ENCODE measurements at places on chromosomes 7 and 10.

DNA sequence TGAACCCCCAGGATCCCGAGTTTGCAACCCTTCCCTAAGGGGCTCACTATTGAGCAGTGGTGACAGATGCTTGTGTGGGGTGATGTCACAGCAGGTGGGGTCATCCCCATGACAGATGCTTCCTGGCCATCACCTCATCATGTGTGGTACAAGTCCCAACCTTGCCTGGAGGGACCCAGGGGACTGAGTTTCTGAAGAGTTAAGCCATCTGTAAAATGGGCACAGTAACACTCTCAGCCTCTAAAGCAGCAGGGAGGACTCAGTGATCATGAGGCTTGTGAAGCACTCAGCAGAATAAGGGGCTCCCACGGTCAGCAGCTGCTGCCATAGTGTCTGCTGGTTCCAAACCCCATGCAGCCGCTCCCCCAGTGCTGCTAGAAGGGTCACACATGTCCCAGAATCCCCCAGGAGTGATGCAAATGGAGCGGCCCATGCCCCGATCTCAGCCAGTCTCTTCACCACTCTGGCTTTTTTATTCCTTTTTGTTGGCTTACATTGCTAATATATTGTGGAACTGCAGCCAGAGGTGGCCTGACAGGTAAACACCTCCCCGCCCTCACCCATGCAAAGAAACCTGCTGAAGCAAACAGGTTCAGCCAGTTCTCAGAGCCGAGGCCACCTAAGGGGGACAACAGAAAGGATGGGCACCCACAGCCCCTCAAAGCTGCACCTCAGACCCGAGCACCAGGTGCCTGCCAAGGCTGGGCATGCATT lies 102.1 kb upstream of the PDGFA start:
- DNase-seq: peak; percentile 26

- no peak for DNase-seq
Observed at GRCh38 chr7:139838876-139839275, 9.8 kb downstream of the TBXAS1 start.

DNA sequence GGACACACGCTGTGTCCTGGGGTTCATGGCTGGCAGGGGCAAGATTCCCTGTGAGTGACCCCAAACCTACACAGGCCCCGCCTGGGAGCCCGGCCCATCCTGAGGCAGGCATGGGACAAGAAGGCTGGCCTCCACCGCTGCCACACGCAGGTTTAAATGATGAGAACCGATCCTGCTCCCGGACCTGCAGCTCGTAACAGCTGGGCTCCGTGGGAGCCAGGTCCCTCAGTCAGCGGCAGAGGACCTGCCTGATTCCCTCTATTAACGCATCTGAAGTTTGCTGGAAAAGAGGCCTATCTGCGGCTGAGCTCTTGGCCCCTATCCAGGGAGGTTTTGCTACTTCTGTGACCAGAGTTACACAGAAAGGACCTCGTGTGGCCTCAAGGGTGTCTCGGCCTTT lies 112.3 kb downstream of the VIPR2 start:
- no peak for DNase-seq

DNA sequence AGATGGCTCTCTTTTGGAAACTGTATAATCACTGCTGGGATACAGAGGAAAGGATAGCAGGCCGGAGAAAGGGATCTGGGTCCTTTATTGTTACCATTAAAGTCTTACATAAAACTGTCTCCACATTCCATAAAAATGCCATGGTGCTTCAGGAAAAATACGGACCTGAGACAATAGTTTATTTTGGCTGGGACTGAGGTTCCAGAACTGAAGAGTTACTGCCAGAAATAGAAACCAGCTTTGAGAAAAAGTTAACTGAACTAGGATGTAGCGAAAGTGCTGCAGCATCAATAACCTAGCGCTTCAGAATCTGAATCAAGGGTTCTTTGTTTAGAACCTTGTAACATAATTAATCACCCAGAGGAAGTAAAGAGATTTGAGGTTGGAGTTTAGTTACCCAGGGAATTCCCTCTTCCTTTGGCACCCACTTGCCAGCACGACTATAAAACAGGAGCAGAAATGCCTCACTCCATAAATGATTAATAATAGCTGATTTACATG lies 38.0 kb downstream of the MEOX2 start:
- DNase-seq: no peak

DNA sequence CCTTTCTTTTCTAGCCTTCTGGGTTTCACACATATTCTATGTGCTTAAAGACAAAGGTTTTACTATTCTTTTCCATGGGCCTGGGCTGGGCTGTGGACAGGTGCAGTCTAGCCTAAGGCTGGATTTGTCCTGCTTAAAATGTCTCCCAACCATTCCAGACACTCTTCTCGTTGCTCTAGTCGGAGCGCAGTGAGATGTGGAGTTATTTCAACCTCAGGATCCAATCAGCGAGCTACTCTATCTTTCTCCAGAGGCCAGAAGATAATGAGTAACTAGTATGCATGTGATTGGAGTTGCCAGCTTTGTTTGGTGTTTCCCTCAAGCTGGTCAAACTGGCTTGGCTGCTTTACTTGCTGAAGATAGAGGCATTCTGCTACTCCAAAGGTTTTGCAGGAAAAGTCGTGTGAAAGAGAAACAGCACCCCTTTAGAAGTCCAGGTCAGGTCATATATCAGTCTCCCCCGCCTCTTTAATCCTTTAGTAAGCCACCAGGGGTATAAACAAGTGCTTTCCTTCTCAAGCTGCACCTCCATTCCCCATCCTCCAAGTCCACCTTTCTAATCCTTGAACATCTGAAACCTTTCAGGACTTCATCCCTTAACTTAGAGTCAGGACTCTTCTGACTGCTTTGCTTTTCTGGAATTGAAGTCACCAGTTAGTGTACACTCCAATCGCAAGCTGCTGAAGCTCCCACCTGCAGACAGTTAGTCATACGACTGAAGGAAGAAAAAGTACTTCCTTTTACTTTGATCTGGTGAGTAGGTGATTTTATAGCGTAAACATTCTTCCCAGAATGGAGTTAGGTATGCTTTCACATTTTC lies 78.8 kb downstream of the DNMBP start:
- no peak for DNase-seq

DNA sequence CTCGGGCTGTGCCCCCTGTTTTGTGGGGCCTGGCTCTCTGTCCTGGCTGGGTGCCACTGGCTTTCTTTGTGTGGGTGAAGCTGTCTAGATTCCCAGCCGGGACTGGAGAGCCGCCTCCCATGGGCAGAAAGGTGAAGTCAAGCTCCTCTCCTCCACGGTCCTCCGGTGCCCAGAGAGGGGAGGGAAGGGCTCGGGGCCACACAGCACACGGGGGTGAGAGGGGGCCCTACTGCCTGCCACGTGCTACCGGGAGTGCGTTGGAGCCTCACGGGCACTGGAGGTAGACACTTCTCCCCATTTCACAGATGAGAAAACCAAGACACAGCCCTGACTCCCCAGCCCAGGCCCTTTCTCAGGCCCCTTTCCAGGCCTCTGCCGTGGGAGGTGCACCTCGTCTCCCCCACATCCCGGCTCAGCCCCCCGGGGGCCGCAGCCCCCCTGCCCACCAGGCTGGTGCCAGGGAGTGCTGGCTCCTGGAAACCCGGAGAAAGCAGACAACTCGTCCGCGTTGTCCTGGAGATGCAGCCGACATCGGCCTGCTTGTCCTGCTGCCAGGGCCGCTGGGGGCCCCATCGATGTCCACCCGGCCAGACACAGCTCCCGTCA lies 55.8 kb downstream of the UNCX start:
- peak; percentile 71 for DNase-seq

- DNase-seq: no peak
Observed at GRCh38 chr10:30186371-30186875, 127.0 kb upstream of the JCAD start.

GRCh38 chr10:13182424-13182823 lies 21.1 kb downstream of the MCM10 start:
- no peak for DNase-seq

DNA sequence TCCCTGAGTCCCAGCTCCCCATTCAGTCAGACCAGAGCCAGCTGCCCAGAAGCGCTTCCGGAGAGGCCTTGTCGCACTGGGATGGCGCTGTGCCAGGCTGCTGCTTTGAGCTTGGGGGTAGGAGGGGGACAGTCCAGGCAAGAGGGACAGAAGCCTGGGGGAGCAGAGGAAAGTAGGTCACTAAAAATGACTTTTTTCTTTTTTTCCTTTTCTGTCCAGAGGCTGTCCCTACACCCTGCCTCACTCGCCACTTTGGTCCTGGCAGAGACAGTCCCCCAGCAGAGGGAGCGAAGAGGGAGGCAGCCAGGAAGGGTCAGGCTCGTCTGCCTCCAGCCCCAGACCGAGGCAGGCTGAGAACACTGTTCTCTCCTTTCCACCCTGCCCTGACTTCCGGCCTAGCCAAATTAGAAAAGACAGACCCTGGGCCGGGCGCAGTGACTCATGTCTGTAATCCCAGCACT lies 15.8 kb upstream of the TRIM8 start:
- DNase-seq: peak; percentile 92

GRCh38 chr7:11235491-11235890 lies 261.8 kb downstream of the PHF14 start:
- DNase-seq: no peak

- peak; percentile 92 for DNase-seq
Observed at GRCh38 chr7:1579481-1580421, 9.9 kb upstream of the PSMG3 start.

DNA sequence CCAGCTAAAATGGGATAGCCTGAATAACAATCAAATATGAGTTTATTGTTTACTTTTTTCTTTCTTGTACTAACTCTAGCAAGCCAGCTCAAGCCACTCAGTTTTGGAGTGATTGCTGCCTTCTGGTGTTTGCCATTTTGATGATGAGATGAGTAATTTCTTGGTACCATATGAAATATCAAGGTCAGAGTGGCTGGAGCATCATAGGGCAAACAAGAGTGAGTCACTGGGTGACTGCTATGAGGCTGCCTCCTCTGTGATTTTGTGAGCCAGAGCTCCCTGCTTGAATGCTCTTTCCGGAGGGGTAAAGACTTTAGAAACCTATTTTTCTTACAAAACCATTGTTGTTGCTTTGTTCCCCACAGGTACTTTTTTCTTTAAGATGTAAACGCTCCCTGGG lies 295.6 kb downstream of the PRKG1 start:
- DNase-seq: no peak

DNA sequence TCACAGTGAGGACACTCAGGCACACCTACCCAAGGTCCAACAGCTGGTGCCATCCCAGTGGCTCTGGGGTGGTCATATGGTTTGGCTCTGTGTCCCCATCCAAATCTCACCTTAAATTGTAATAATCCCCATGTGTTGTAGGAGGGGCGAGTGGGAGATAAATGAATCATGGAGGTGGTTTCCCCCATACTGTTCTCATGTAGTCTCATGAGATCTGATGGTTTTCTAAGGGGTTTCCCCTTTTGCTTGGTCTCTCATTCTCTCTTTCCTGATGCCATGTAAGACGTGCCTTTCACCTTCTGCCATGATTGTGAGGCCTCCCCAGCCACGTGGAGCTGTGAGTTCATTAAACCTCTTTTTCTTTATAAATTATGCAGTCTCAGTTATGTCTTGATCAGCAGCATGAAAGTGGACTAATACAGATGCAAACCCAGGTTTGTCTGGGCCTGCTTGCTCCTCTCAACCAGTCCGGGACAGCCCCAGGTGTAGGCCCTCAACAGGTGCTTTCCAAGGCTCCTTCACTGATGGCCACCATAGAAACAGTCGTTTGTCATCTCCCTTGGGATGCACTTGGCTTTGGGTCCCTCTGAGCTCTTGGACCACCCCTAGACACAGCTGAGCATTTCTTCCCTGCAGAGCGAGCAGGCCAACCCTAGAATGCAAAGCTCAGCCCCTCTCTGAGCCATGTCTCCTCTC lies 101.3 kb upstream of the CTBP2 start:
- DNase-seq: no peak

DNA sequence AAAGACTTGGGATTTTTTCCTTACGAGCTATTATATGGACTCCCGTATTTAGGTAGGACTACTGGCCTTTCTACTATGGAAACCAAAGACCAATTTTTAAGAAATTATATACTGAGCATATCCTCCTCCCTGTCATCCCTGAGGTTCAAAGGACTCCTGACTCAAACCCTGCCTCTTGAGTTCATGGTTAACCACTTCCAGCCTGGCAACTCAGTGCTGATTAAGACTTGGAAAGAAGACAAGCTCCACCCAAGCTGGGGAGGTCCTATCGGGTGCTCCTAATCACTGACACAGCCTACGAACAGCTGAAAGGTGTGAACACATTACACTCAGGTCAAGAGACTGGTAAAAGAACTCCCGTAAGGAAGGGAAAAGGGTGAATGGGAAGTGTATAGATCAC lies 66.8 kb downstream of the LYZL2 start:
- no peak for DNase-seq

GRCh38 chr7:146892151-146892550 lies 775.5 kb downstream of the CNTNAP2 start:
- no peak for DNase-seq

- no peak for DNase-seq
Observed at GRCh38 chr7:47937711-47938573, 10.3 kb downstream of the PKD1L1 start.

GRCh38 chr7:127949769-127950222 lies 81.4 kb downstream of the LRRC4 start:
- DNase-seq: no peak

DNA sequence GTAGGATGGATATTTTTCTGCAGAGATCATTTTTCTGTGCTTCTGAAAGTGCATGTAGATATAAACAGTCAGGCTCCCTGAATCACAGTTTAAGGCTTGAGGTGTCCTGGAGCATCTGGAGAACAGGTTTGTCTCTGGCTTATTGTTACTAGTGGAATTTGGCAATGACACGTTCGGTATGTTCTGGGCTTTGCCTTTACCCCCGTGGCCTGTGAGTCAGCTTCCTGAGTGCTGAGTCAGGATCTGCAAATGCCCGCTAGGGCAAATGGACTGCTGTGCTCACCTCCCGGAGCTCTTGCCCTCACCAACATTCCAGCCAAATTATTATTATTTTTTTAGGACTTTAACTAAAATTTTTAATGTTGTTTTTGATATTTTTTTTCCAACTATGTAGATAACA lies 192.5 kb upstream of the PRSS1 start:
- peak; percentile 80 for DNase-seq

GRCh38 chr7:36303202-36304098 lies 86.2 kb upstream of the ANLN start:
- DNase-seq: peak; percentile 94

DNA sequence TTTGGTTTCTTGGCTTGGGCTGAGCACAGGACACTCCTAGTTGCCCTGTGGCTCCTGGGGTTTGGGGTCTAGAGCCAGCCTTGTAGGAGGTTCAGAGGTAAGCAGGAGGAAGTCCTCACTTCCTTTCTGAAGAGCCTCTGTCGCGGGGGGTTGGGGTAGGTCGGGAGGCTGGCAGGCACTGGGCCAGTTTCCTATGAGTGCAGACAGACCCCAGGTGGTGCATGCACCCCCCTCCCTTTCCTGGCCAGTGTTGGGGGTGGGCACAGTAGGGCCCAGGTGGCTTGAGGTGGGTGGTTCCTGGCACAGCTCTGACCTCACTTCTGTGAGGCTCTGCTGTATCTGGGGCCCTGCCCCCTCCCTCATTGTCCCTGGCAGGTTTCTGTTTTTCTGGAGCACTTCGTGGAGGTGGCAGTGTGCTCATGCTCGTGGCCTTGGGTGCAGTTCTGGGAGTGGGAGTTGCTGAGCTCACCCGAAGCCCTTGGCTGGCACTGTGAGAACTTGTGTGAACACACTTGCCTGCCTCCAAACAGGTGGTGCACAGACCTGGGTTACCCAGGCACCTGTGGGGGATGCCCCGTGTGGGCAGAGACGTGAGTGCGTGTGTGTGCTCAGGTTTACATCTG lies 1.8 kb downstream of the PALD1 start:
- DNase-seq: no peak

GRCh38 chr7:94392393-94392786 lies 2.3 kb upstream of the COL1A2 start:
- DNase-seq: no peak

GRCh38 chr10:31822616-31823318 lies 105.9 kb downstream of the ARHGAP12 start:
- no peak for DNase-seq
